GM18507 (cell line): ENCODE measurements at places on chromosomes 4 and X.

GRCh38 chr4:142815834-142816233, 30.3 kb downstream of the INPP4B start:
- DNase-seq, result no peak

GRCh38 chr4:182142176-182143085, 100.8 kb upstream of the TENM3 start:
- DNase-seq, result no peak

DNA sequence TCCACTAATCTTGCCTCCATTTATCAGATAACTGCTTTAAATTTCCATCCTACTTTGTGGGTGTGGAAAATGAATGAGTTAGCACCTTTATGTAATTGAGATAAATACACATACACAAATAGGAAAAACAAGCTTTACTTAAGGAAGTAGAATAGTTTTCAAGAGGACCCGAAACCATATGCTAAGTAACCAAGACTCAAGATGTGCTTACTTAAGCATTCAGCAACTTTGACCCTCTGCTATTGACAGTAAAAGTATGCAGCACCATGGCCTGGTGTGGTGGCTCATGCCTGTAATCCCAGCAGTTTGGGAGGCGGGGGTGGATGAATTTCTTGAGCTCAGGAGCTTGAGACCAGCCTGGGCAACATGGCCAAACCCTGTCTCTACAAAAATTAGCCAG, 29.9 kb downstream of the RNF175 start:
- DNase-seq, result no peak

- no peak for DNase-seq
Observed at GRCh38 chr4:95508421-95508820, 40.4 kb downstream of the UNC5C start.

GRCh38 chr4:184960505-184960971, 57.8 kb upstream of the HELT start:
- DNase-seq, result no peak

- DNase-seq, result peak; percentile 8
Observed at GRCh38 chr4:150079081-150079581, 886 bp downstream of the DCLK2 start.
